ENCODE measurements at places on chromosomes 7 and 10.

- DNase-seq: peak; percentile 68
Measured at GRCh38 chr7:128863433-128863989, 855 bp downstream of the ATP6V1F start.

DNA sequence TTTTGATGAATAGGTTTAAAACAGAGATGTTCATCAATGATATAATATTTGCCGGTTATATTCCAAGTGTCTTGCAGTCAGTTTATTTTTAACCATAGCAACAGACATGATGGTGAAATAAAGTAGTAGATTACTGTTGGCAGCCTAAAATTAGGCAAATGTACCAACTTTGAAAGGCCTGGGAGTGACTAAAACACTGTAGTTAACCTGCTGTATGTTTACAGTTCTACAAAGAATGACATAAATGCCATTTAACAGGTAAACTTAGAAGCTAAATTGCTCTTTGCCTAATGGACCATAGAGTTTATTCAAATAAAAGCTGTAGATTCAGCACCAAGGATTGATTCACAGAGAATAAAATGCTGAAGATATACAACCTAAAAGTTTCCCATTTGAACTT lies 64.1 kb downstream of the PHTF2 start:
- no peak for DNase-seq

DNA sequence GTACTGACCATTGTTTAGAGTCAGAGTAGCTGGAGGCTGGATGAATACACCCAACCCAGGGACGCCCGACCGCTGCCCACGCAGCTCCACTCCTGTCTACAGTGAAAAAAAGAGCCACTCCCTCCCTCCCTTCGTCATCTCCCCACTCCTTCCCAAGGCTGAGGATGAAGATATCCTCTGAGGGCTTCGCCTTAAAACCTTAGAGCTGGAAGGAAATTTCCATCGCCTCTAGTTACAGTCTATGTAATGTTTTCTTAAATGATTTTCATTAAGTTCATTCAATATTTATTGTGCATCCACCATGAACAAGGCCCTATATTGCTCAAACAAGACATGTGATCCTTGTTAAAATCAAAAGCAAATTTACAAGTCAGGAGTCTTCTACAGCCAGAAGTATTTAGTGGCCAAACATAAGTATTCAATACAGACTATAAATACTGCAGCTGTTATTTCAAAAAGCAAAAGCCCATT lies 11.3 kb upstream of the SLIT1 start:
- DNase-seq: no peak

GRCh38 chr7:1532456-1533254 lies 2.2 kb downstream of the MAFK start:
- no peak for DNase-seq

DNA sequence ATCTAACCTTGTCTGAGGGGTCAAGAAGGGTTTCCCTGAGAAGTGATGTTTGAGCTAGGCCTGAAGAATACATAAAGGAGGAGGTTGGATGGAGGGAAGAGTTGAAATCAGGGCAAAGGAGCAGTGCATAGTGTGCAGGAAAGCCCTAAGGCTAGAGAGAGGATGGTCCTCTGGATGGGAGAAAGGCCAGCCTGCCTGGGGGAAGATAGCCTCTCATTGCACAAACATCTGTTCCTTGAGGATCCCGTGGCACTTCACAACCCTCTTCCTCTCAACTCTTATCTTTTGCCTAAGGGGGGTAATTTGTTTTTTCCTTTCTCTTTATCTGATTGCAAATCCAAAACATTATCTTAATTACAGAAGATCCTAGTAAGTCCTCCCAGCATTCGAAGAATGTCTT lies 35.7 kb downstream of the STAMBPL1 start:
- no peak for DNase-seq

- no peak for DNase-seq
Measured at GRCh38 chr7:50826371-50827172, 43.9 kb upstream of the GRB10 start.

DNA sequence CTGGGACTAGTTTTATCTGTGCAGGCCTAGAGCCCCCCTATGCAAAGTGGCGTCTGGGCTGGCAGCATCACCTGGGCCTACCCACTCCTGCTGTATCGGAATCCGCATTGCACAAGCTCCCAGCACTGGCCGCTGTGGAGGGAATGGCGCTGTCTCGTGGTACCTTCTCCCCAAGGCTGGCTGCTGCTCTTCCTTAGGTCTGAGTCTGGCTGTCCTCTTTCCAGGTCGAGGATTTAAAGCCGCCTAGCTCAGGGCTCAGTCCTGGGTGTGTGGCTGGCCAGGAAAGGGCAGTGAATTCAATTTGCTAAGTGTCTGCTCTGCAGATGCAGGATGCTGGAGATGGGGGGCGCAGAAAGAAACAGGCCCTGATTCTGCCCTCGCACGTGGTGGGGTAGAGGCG lies 44.7 kb downstream of the MGMT start:
- DNase-seq: no peak

Measured in WERI-Rb-1 (cell line).